Right lung (tissue), 10 donors: ENCODE measurements at places on chromosomes 3 and 15.

DNA sequence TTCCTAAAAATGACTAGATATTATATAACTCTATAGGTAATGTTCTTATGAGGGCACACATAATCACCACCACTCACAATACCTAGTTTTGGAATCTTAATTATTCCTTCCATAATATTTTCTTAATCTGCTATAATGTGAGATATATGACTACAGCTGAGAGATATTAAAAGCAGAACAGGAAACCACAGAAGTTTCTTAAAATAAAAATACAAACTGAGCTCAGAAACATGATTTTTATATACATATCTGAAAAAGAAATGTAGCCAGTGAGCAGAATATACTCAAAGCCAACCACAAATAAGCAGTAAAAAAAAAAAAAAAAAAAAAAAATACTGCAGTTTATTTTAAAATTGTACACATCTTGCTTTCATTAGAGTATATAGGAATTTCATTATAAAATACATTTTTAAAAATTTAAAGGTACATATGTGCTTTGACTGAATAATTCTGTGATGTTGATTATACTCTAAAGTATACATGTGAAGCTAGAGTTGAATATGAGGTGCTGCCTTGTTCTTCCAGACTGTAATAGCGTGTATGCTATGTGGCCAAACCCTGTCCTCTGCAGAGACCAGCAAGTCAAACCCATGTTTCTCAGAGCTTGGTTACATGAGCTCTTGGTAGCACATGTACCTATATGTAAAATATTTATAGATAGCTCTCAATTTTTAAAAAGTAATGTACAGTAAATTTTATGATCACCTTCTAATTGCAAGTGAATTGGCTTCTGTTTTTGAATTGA, 175.0 kb downstream of the UBE2E2 start:
- no peak for DNase-seq

GRCh38 chr15:99053380-99054024, 45.9 kb upstream of the PGPEP1L start:
- DNase-seq, result no peak

- DNase-seq, result no peak
Observed at GRCh38 chr3:43858294-43858701, 167.6 kb downstream of the ABHD5 start.

DNA sequence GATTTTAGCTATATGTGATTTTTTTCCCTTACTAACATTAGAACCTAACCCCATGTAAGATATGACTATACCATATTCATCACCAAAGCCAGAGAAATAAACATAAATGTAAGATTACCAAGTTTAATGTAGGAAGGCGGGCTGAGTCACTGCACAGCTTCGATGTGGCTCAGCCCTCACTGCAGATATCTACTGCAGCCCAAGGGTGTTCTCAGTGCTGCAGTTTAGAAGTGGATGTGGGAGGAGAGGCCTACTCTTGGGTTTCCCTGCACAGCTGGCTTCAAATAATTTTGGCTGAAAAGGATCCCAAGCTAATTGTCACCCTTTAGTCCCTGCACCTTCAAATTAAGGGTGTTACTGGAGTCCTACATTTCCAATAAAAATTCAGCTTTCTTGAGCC, 9.3 kb downstream of the ARPP19 start:
- DNase-seq, result no peak

DNA sequence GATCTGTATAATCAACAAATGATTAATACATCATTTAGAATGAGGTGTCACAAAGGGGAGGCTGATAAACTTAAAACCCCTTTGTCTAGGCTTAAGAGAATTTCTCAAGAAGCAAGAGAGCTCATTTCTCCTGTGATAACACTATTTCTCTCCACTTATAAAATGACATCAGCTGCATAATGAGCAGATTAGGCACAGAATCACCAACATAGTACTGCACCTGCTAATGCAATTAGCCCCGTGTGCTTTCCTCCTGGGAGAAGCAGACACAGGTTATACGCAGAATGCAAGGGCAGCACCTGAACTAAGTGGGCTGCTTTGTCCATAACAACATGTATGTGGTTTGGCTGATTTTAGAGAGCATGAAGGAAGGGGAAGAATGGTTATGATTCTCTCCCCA, 515.3 kb upstream of the CFAP20DC start:
- DNase-seq, result no peak

GRCh38 chr15:62824111-62825015, 218.2 kb upstream of the TPM1 start:
- DNase-seq, result no peak

- DNase-seq, result no peak
Observed at GRCh38 chr3:173529062-173529711, 131.6 kb downstream of the NLGN1 start.

DNA sequence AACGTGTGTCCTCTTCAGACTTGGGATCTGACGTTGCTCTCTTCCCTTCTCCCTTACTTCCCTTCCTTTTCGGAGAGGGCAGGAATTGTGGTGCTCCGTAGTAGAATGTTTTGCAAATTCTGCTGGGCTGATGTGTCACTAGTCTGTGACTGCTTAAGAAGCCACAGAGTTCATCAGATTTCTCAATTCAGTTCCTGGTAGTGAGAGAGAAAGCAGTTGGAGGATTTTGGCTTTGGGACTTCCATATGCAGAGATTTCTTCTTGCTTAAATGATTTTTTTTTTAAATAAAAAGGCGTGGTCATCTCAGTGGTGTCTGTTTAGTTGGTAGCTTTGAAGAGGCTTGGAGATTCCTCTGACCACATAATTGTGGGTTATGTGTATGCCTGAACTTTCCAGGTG, 10.1 kb downstream of the CEMIP start:
- no peak for DNase-seq

- no peak for DNase-seq
Observed at GRCh38 chr3:38141952-38142273, 3.5 kb downstream of the MYD88 start.

- DNase-seq, result no peak
Observed at GRCh38 chr15:89034305-89034704, 54.0 kb upstream of the ABHD2 start.

DNA sequence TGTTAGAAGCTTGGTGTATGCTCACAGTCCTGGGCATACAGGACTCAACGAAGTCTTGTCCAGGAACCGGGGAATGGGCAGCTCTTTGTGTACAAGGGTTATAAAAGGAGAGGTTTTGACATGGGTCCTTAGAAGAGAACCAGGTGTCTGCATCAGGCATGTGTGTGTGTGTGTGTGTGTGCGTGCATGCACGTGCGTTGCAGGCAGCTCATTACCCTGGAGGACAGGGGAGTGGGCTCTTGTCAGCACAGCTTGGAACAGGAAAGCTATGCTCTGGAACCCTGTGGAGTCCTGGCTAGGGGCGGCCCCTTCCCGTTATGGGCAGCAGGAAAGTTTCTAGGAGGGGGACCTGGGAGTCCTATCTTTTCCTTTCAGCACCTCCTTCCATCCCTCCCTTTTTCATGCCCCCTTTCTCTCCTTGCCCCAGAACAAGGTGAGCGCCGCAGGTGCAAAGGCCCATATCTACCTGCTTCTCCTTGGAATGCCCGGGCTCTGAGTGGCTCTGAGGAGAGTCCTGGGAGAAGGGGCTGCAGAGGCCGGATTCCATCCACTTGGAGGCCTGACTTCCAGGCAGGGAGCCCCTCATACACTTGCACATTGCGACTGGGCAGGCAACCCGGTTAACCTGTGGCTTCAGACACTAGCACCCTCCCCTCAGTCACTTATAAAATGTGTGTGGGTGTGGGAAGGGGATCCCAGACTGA, 33.9 kb upstream of the LCTL start:
- DNase-seq, result no peak

DNA sequence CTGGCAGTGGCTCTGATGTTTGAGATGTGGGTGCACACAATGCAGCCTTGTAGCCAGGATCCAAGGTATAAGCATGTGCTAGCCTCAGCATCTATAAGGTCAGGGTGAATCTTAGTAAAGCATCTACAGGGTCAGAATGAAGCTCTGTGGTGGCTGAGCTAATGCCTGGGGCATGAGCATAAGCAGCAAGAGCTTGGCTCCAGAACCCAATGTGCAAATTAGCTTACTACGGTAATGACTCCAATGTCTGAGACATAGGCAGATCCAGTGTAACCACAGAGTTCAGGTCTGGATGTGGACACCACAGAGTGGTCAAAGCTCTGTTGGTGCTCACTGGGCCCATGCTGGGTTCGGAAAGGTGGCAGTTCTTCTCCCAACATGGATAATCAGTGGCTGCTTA, 304.5 kb upstream of the NECTIN3 start:
- no peak for DNase-seq

DNA sequence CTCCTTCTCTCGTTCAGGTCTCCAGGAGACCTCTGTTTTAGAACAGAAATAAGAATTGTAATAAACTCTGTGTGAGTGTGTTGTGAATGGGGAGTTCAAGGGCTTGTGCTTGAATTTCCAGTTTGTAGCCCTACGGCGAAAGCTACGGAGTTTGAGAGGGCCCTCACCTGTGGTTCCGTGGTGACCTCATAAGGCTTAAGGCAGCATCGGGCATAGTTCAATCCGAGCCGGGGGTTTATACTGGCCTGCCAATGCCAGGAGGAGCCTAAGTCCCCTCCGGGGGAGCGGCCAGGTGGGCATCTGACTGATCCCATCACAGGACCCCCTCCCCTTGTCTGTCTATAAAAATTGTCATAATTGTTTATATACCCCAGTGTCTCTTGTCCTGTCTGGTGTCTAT, 43.7 kb downstream of the ZBTB11 start:
- DNase-seq, result no peak

GRCh38 chr3:59285560-59285959, 235.7 kb upstream of the CFAP20DC start:
- DNase-seq, result no peak

DNA sequence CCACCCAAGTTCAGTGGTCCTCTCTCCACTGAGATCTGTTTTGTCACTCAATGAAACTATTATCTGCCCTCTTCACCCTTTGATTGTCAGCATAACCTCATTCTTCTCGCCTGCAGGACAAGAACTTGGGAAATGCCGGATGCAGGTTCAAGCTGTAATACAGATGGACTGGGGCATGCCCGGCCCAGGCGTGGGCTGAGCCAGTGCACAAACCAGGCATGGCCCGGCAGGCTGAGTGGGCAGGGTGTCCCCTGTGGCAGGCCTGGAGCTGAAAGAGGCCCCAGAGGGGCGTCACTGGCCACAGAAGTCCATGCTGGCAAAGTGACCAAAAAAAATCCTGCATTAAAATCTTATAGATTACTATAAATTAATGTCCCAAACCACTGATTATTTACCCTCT, 638.9 kb upstream of the EPHA6 start:
- DNase-seq, result no peak

DNA sequence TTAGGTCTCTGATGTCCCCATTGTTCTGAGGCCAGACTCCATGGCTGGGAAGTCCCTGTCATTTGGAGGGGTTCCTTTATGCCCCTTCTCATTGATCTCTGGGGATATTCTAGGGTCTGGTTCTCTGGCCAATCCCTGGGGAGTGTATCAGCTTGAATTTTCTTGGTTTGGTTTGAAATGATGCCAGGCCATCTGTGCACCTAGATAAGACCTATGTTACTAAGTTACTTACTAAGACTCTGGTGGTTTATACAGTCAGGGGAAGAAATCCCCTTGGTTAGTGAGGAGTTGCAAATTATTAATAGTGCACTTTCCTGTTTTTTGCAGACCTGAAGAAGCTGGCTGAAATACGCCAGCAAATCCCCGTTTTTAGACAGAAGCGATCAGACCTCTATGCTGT, 20.3 kb downstream of the NIT2 start:
- DNase-seq, result no peak

GRCh38 chr3:133792171-133792763, 13.3 kb upstream of the SRPRB start:
- DNase-seq, result no peak

DNA sequence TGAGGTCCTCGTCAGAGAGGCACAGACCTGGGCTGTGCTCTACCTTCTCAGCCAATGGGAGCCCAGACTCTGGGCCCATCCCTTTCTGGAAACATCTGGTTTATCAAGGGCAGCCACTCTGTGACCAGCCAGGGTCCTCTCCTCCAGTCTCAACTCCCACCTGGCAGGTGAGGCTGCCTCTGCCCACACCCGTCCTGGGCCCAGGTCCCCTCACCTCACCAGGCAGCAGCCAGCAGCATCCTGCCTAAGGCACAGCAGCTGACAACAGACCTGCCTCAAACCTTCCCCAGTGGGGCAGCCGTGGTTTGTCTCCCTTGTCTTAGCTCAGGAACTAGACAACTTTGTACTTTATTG, 8.7 kb upstream of the VIPR1 start:
- no peak for DNase-seq

DNA sequence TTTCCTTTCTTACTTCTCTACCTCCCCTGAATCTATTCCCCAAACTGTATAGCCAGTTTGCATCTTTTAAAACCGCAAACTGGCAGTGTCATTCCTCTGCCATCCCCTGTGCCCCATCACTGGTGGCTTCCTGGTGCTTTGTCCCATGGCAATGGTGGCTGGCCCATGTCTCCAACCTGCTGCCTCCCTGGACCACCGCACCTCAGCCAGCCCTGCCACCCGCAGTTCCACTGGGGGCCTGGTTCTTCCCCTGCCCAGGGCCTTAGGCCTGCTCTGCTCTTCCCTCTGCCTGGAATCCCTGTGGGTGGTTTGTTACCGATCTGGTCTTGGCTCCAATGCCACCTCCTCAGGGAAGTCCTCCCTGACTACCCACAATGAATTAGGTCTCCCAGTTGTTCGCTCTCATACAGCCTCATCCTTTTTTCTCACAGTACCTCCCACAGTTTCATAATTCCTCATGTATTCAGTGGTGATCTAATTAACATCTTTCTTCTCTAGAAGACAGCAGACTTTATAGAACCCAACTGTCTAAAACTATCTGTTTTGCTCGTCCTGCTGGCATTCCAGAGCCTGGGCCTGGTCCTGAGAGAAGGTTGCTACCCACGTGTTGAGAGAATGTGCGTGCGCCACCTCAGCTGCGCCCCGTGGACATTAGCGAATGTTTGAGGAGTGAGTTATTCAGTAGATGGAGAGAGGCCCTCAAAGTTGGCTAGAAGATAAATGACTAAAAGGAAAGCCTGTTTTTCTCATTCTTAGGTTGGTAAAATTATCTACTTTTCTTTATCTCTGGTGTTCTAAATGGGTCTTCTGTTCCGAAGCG, 130.1 kb downstream of the DNAJB8 start:
- no peak for DNase-seq

GRCh38 chr15:74754593-74755215, 6.1 kb downstream of the CYP1A2 start:
- DNase-seq, result no peak

- DNase-seq, result no peak
Observed at GRCh38 chr3:6679510-6679909, 181.4 kb upstream of the GRM7 start.

GRCh38 chr3:64539451-64540196, 148.2 kb downstream of the ADAMTS9 start:
- DNase-seq, result peak; percentile 79

DNA sequence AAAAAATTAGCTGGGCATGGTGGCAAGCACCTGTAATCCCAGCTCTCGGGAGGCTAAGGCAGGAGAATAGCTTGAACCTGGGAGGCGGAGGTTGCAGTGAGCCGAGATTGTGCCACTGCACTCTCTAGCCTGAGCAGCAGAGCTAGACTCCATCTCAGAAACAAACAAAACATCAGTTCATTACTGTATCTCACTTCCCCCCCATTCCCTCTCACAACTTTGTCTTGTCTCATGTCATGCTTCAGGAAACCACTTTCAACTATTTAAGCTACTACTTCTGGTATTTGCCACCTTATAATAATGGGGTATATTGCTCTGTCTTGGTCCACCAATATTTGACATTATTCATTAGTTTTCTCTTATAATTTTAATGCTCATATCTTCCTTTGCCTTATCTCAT, 26.2 kb downstream of the PIK3CA start:
- no peak for DNase-seq
